ENCODE measurements at places on chromosomes 3 and 15.

GRCh38 chr3:15646851-15647511 lies 45.4 kb downstream of the BTD start:
- no peak for DNase-seq

- no peak for DNase-seq
These were observed 14.4 kb upstream of the CMSS1 start for GRCh38 chr3:99803297-99803696.

GRCh38 chr3:155217591-155217990 lies 75.9 kb downstream of the STRIT1 start:
- no peak for DNase-seq

GRCh38 chr15:81091889-81092558 lies 42.0 kb upstream of the CFAP161 start:
- no peak for DNase-seq

DNA sequence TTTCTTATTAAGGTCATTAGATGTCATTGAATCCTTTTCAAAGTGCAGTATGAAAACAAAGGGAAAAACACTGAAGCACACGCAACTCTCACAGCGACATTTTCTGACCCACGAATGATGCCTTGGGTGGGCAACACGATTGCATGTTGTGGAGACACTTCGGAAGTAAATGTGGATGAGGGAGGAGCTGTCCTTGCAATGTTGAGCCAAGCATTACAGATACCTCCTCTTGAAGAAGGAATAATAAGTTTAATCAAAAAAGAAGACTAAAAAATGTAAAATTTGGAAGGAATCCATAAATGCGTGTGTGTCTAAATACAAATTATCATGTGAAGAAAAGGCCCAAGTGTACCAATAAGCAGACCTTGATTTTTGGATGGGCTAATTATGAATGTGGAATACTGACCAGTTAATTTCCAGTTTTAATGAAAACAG lies 16.9 kb downstream of the THBS1 start:
- DNase-seq = no peak

GRCh38 chr3:115475178-115476041 lies 147.9 kb upstream of the GAP43 start:
- no peak for DNase-seq
